Thoracic aorta (tissue), 2 donors: ENCODE measurements at places on chromosomes 3 and 15.

GRCh38 chr3:129602730-129603560 is 3.5 kb downstream of the PLXND1 start:
- H3K4me1 ChIP-seq = peaks cover 77% of the 10 kb centered on the region
- no peaks in the 10 kb centered on the region for H3K27me3 ChIP-seq
- H3K4me3 ChIP-seq = peak overlapping the region; percentile 86
- peak; percentile 58 for DNase-seq
- peak overlapping the region; percentile 76 for H3K27ac ChIP-seq

DNA sequence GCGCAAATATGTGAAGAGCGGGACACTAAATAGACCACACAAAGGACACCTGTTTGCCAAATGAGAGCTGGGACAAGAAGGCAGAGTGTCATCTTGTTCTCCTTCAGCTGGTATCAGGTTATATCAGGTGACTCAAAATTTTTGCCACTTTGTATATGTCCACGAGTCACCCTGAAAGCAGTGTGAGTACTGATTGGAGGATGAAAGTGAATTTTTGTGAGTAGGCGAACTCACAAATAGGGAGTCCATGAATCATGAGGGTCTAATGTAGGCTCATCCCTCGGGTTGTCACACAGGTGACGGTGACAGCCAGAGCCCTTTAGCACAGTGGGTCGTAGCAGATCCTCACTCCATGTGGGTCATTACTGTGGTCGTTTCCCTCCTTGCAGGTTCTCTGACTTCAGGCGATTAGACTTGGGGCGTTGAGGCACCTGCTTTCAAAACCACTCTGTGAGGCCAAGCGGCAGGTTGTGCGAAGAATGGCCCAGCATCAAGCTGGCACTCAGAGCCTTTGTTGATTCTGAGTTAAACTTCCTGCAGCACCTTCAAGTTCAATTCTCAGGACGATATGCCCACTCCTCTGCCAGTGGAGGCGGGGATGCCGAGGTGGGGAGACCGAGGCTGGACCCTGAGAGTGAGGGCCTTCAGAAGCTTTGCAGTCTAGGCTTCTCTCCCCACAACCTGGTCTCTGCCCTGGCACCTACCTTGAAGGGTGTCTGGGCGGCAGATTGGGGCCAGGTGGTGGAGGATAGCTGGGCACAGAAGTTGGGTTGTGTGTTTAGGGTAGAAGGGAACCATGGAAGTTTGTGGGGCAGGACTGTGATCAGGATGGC is 173.8 kb downstream of the SMAD6 start:
- no peaks in the 10 kb centered on the region for H3K4me1 ChIP-seq
- H3K4me3 ChIP-seq = no peak overlapping the region
- H3K27me3 ChIP-seq = no peaks in the 10 kb centered on the region
- no peak overlapping the region for H3K27ac ChIP-seq
- DNase-seq = no peak

- DNase-seq = no peak
- H3K36me3 ChIP-seq = no peaks in the 10 kb centered on the region
- no peaks in the 10 kb centered on the region for H3K27me3 ChIP-seq
- peaks cover 49% of the 10 kb centered on the region for H3K4me1 ChIP-seq
- peak overlapping the region; percentile 98 for H3K27ac ChIP-seq
Observed at GRCh38 chr3:48502728-48503168, 1.2 kb downstream of the SHISA5 start.

- H3K27me3 ChIP-seq = no peaks in the 10 kb centered on the region
- H3K36me3 ChIP-seq = no peaks in the 10 kb centered on the region
- DNase-seq = no peak
- H3K27ac ChIP-seq = no peak overlapping the region
- no peaks in the 10 kb centered on the region for H3K4me1 ChIP-seq
- H3K4me3 ChIP-seq = no peak overlapping the region
Observed at GRCh38 chr3:145411605-145412004, 749.4 kb downstream of the PLOD2 start.

GRCh38 chr15:33068007-33068481 is 126.5 kb downstream of the FMN1 start:
- DNase-seq = no peak
- H3K4me1 ChIP-seq = no peaks in the 10 kb centered on the region
- no peaks in the 10 kb centered on the region for H3K36me3 ChIP-seq
- H3K27me3 ChIP-seq = no peaks in the 10 kb centered on the region
- H3K4me3 ChIP-seq = peak overlapping the region; percentile 54

DNA sequence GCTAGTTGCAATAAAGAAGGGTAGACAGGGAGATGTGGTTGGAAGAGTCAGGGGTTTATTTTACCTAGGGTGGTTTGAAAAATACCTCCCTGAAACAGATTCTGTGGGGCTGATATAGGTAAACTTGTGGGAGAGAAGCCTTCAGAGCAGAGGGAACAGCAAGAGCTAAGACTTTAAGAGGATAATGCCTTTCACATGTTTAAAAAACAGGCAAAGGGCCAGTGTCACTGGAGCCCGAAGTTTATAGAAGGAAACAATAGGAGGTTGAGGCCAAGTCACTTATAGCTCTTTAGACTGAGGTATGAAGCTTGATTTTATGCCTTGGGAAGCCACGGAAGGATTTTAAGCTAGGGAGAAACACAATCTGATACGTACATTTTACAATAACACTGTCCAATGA is 448.7 kb downstream of the TAFA4 start:
- no peaks in the 10 kb centered on the region for H3K36me3 ChIP-seq
- H3K4me3 ChIP-seq = no peak overlapping the region
- no peak for DNase-seq

- no peaks in the 10 kb centered on the region for H3K4me1 ChIP-seq
- no peaks in the 10 kb centered on the region for H3K27me3 ChIP-seq
- no peak overlapping the region for H3K27ac ChIP-seq
- H3K4me3 ChIP-seq = no peak overlapping the region
- H3K36me3 ChIP-seq = no peaks in the 10 kb centered on the region
Observed at GRCh38 chr3:51306093-51306492, 79.0 kb upstream of the MANF start.

DNA sequence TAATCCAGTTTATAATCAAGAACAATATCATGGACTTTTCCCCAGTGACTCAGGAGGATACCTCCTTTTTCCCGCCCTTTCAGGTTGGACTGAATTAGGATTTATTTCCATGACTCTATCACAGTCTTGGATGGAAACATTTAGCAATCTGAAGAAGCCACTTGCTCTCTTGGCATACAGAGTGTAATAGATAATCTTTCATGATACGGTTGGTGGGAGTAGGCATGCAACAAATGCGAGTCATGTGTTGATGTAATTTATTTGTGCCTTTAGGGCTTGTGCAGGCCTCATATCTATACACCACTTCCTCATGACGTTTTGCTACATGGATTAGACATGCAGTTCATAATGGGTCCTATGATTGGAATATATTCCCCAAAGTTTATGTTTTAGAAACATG is 54.2 kb upstream of the MCTP2 start:
- DNase-seq = no peak
- no peak overlapping the region for H3K4me3 ChIP-seq
- no peaks in the 10 kb centered on the region for H3K4me1 ChIP-seq
- no peak overlapping the region for H3K27ac ChIP-seq

DNA sequence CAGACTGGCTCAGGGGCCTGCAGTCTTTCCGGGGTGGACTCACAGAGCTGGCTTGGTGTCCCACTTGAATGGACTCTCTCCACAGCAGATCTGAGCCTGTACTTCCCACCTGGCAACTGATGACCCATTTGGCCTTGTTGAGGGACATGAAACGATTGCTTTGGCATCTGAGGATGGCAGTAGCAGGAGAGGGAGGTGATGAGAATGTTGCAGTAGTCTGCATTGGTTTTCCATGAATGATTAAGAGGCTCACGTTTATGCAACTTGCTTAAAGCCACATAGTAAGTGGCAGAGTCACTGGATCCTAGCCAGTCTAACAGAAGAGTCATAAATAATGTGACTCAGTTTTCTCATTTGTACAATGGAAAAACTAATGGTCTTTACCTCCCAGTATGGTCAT is 21.9 kb downstream of the IL20RB start:
- peaks cover 2% of the 10 kb centered on the region for H3K4me1 ChIP-seq
- DNase-seq = no peak
- no peak overlapping the region for H3K27ac ChIP-seq

GRCh38 chr3:101942356-101942755 is 93.0 kb downstream of the NFKBIZ start:
- peaks cover 40% of the 10 kb centered on the region for H3K4me1 ChIP-seq
- no peaks in the 10 kb centered on the region for H3K36me3 ChIP-seq
- no peak for DNase-seq
- no peak overlapping the region for H3K27ac ChIP-seq
- H3K27me3 ChIP-seq = no peaks in the 10 kb centered on the region

- H3K27me3 ChIP-seq = no peaks in the 10 kb centered on the region
- no peaks in the 10 kb centered on the region for H3K36me3 ChIP-seq
Observed at GRCh38 chr3:45267097-45267496, 41.0 kb upstream of the TMEM158 start.

DNA sequence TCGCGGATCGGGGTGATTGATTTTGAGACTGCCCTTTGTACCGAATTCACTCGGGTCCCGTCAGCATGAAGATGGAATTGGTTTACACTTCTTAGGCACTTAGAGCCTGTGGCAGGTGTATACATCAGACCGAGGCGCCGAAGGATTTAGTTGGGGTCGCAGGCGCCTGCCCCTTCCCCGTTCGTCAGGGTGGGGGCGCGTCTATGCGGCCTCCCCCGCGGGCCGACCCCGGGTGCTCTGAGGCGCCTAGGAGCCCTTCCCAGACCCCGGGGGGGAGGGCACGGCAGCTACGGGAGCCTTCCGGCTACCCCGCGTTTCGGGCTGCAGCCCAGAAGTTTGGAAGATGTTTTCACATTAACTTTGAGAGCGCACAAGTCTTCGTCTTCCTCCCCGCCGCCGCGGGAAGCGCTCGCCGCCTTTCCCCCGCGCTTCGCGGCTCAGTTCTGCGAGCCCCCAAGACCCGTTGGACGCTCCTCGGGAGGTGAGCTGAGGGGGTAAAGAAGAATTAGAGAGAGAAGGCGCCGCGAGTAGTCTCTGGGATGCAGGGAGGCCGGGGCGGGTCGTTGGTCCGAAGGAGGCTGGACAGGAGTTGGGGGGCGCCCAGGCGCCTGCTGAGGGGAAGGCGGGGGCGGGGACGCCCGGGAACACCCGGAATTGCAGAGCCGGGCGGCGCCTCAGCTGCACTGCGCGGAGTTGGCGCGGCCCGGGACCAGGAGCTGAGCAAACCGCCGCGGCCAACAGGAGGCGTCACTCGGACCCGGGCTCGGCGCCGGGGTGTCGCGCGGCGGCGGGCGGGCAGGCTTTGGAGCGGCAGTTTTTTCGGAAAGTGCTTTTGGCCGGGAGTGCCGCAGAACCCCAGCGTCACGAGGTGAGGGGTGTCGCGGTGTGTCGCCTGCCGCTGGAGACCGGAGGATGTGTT is 780 bp downstream of the TIPARP start:
- no peaks in the 10 kb centered on the region for H3K27me3 ChIP-seq
- peaks cover 39% of the 10 kb centered on the region for H3K4me1 ChIP-seq
- peak overlapping the region; percentile 98 for H3K27ac ChIP-seq
- peaks cover 10% of the 10 kb centered on the region for H3K36me3 ChIP-seq
- H3K4me3 ChIP-seq = peak overlapping the region; percentile 95

DNA sequence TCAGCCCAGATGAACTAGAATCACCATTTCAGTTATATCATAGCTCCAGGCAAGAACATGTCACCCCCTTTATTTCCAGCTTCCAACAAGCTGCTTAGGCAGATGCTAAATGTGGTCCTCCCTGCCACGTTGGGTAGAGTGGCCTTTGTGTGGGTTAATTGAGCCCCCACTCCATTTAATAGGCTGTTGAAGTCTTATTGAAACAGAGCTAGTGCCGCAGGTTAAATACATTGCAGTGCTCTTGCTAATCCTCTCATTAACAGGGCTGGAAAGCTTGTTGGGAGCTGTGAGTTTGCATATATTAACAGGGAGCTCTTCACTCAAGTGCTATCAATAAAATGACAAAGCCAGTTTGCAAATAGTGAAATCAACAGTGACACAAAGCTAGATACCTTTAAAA is 248.4 kb upstream of the CMC1 start:
- H3K4me3 ChIP-seq = no peak overlapping the region
- H3K27me3 ChIP-seq = no peaks in the 10 kb centered on the region
- H3K36me3 ChIP-seq = no peaks in the 10 kb centered on the region
- no peak overlapping the region for H3K27ac ChIP-seq
- no peak for DNase-seq
- no peaks in the 10 kb centered on the region for H3K4me1 ChIP-seq

DNA sequence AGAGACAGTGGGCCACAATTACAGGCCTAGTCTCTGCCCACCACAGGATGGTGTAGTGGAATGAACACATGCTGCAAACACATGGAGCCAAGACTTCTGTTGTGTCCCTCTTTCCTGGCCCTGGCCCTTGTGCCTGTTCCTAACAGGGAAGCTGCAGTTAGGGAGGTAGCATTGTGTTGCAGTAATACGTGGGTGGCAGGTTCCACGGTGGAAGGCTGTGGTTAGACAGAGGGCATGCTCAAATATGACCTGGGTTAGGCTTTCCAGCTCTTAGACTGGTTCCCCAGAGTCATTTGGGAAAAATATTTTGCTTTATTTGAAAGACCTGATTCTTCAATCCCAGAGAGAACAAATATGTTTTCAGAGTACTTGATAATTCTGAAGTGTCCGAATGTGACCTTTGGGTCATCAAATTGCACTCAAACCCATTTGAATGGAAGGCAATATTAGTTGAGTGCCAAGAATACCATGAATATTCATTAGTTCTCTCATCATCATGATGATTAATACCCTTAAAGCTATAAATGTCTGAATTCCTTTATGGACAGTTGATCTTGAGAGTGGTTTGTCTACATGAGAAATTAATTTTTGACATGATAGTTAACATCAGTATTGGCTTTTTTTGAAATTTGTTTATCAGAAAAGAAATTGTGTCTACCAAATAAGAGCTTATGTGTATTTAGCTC is 28.5 kb downstream of the PLAAT1 start:
- H3K36me3 ChIP-seq = no peaks in the 10 kb centered on the region
- no peaks in the 10 kb centered on the region for H3K27me3 ChIP-seq
- no peaks in the 10 kb centered on the region for H3K4me1 ChIP-seq
- no peak overlapping the region for H3K27ac ChIP-seq

- no peak for DNase-seq
- no peak overlapping the region for H3K27ac ChIP-seq
- H3K27me3 ChIP-seq = no peaks in the 10 kb centered on the region
Observed at GRCh38 chr3:52253314-52254304, 8.1 kb downstream of the PPM1M start.

GRCh38 chr3:72227486-72228070 is 442.6 kb upstream of the PROK2 start:
- no peak overlapping the region for H3K4me3 ChIP-seq
- DNase-seq = no peak
- no peaks in the 10 kb centered on the region for H3K36me3 ChIP-seq

DNA sequence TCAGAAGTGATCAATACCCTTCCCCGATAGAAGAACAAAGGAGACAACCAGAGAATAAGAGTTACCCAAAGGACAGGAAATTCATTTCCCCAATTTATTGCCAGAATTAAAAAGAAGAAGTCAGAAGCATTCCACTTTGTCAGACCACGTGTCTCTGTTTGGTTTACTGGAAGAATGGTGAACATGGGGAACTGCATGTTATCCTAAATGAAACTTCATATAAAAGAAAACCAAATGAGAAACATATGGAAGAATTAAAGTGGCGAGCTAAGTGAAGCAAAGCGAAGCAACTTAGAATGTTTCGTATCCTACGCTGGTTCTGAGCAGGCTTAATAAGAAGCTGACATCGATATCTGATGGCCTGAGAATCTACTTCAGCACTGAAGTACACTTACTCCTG is 190.7 kb downstream of the MAGI1 start:
- DNase-seq = no peak
- no peak overlapping the region for H3K27ac ChIP-seq
- peaks cover 48% of the 10 kb centered on the region for H3K4me1 ChIP-seq
- no peaks in the 10 kb centered on the region for H3K27me3 ChIP-seq
- no peak overlapping the region for H3K4me3 ChIP-seq
- no peaks in the 10 kb centered on the region for H3K36me3 ChIP-seq

GRCh38 chr3:108391917-108392593 is 95.7 kb downstream of the HHLA2 start:
- H3K27ac ChIP-seq = no peak overlapping the region
- H3K4me3 ChIP-seq = no peak overlapping the region
- H3K27me3 ChIP-seq = no peaks in the 10 kb centered on the region
- no peaks in the 10 kb centered on the region for H3K36me3 ChIP-seq
- DNase-seq = no peak
